ENCODE measurements at places on chromosomes 5 and 9.
A peak's percentile ranks its signal among the peaks of the same experiment; 100 is the strongest.

- DNase-seq: no peak
Measured at GRCh38 chr9:2686911-2687310, 30.4 kb upstream of the KCNV2 start.

DNA sequence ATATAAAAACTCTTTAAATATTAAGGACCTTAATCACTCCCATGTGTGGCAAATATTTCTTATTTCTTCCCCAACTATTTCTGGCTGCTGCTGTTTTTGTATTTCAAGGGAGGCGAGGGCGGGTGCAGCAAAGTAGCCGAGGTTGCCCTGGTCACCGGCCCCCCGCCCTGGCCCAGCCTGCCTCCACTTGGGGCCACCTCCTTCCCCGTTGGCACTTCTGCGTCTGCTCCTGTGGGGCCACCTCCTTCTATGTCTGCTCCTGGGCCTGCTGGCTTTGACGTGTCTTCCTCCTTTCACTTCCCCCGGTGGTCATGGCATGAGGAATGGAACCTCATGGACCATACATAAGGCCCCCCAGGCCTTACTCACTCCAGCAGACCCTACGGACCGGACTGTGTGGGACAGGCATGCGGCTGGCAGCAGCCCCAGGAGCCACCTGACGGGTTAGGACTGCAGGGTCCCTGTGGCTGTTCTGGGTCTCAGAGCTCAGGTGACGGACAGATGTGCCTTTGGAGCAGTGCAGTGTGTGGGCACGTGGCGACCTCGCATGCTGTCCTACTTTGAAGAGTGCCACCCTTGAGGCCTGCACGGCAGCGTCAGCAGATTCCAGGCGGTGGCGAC, 5.8 kb upstream of the ENTPD8 start:
- no peak for DNase-seq

GRCh38 chr9:12875191-12875590, 100.4 kb downstream of the LURAP1L start:
- no peak for DNase-seq

GRCh38 chr5:78447775-78448424, 87.5 kb downstream of the SCAMP1 start:
- DNase-seq: no peak

DNA sequence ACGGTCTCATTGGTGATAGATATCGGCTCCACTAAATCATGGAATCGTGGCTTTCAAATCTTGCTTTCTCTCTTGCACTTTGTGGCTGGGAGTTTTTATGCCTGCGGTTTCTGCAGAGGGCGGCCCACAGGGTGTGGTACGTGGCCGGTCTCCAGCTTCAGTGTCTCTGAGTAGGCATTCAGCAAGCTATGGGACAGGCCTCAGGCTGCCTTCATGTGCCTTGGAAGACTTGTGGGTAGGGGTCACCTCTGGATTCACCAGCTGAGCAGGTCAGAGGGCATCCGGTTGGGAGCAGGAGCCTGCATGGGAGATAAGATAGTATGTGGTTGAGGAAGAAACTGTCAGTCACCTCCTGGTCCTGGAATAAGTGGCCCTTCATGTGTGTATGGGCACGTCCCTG, 47.7 kb downstream of the AMBP start:
- no peak for DNase-seq

DNA sequence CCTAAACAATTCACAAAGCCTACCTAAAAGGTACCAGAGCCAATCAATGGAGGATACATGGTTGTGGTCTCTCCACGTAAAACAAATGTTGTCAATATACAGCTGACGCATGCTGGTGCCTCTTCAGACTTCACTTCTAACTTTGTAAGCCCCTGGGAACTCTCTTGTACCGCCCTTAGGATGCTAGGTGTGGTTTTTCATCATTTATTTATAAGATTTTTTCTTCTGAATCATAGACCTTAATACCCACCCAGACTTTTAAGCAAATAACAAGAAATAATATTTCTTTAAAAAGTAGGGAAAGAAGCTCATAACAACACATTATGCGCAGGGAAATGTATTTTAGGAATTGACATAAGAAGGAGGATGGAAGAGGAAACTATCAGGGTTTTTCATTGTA, 33.0 kb downstream of the SSBP2 start:
- no peak for DNase-seq

DNA sequence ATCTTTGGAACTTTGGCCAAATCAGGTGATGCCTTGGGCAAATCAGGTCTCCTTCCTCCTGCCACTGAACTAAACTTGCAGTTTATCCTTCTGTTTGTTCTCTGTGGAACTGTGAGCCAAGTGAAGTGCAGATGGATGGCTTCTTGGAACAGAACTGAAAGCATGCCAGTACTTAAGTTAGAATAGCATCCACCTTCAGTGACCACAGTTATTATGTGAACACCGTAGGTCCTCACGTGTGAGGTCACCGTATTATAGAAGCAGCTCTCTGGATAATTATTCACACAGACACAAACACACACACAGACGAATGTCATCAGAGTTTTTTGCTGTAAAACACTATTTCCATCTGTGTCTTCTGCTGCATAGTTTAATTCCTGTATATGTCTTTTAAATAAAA, 162.6 kb downstream of the EFNA5 start:
- no peak for DNase-seq

- peak; percentile 90 for DNase-seq
Measured at GRCh38 chr5:177607452-177608192, 7.7 kb downstream of the B4GALT7 start.

DNA sequence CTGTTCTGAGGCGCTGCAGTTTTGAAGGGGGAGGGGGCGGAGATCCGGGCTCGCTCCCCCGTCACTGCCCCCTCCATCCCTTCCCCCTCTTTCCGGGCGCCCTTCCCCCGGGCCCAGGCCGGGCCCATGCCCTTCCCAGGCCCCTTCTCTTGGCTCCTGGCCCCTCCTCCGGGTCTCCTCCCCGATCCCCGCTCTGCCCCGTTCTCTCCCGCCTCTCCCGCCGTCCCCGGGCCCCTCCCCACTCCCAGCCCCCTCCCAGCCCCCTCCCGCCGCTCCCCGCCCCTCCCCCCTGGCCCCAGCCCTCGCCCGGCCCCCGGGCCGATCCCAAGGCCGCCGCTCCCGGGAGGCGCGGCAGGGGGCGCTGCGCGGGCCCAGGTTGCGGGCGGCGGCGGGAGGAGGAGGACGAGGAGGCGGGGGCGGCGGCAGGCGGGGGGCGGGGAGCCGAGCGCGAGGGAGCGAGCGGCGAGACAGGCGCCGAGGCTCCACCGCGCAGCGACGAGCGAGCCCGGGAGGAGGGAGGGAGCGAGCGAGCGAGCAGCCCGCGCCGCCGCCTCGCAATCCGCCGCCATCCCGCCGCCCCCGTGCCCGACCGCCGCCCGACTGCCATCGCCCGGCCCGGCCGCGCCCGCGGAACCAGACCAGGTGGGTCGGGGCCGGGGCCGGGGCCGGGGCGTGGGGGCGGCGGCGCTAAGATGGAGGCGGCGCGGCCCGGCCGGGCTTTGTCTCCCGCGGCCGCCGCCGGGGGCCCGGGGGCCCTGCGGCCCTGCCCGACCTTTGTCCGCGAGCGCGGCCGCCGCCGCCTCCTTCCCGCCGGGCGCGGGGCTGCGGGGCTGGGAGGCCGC, at the start of gene PRRC2B:
Gene PRRC2B (plus strand): TSS at position 465 of the 842 bp plus-strand sequence. CDS start 36,059 bp downstream, outside the sequence.
- peak; percentile 95 for DNase-seq

GRCh38 chr5:33641744-33642505, 201.2 kb downstream of the TARS1 start:
- DNase-seq: no peak

- no peak for DNase-seq
Measured at GRCh38 chr5:143426437-143426991, 23.0 kb upstream of the NR3C1 start.

GRCh38 chr9:20880675-20881074, 150.8 kb downstream of the HACD4 start:
- no peak for DNase-seq

DNA sequence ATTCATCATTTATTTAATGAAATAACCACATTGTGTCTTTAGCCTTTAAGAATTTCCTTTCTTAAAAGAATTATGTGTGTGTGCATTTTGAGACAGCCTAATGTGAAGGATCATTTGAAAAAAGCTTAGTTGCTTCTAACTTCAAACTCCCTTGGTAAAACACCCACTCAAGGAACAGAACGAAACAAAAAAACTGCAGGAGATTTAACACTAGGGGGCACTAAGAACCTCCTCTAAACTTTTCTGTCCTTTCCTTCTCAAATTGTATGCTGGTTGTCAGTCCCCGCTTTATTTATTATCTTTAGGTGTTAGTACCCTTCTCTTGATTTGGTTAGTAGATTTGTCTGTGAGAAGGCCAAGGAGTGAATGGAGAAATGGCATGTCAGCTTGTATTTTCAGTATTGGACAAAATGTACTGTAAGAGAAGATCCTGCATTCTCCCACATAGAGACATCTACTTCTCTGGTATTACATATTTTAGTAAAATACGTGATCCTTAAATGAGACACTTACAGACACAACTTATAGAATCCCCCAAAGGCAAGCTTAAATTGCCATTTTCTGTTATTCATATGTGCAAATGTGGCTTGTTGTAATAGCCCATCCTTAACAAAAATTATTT, 229.7 kb downstream of the MRPS30 start:
- no peak for DNase-seq

- DNase-seq: no peak
Measured at GRCh38 chr5:13325765-13326164, 618.7 kb downstream of the DNAH5 start.

- no peak for DNase-seq
Measured at GRCh38 chr5:43051684-43052083, 11.6 kb upstream of the ANXA2R start.

DNA sequence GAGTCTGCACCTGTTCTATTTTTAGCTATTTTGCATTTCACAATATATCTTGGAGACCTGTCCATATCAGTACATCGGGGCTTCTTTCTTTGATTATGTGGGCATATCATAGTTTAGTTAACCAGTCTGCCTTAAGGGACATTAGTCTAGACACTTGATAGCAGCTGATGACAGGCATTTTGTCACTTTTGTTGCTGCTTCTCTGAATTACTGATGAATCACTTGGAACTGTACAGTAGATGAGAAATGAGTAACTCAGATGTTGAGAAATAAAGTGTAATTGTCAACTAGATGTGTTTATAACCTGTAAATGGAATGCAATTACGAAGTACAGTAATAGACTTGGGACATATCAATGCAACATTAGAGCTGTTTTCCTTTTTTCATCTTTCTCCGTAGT, 7.1 kb downstream of the ZFP2 start:
- no peak for DNase-seq

- no peak for DNase-seq
Measured at GRCh38 chr5:38187532-38187931, 70.8 kb upstream of the EGFLAM start.

DNA sequence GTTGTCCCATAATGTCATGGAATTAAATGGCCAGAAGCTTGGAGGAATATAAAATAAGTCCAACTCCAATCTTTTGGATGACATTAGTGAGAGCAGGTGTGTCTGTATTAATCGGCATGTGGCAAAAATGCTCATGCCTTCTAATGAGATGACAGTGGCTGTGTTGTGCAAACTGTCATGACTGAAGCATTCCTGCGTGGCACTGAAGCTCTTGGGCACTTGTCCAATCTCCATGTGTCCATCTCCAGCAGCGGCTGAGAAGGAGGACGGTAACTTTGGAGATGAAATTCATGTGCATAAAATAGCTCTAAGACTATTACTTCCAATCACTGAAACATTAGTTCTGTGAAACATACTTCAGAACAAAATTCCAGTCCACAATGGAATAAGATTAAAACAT, 697.5 kb upstream of the GRAMD2B start:
- DNase-seq: no peak

DNA sequence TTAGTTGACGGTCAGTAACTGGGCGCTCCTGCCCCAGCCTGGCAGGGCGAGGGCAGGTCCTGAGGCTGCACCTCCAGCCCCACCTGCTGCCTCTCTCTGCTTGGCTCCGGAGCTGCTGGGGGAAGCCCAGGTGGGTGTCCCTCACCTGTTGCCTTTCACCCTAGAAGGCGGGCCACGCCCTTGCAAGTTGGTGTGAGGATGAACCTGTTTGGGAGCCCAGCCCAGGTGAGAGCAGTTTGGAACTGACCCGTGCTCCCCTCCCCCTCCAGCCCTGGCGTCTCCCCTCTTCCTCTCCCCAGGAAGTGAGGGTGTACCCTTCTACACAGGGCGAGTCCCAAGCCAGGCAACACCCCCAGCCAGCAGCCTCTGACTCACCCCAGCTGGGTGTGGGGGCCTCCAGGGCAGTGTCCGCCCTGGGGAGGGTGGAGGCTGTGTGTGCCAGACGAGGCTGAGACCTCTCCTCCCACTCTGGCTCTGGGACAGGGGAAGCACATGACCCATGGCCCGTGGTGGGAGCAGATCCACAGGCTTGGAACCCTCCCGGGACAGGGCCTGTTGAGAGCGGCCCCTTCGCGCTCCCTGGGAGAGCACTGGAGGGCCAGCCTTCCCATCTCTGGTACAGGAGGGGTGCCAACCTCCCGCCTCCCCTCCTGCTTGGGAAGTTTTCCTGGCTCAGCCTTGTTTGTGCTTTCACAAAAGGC, 10.4 kb downstream of the LRRC8A start:
- DNase-seq: no peak

DNA sequence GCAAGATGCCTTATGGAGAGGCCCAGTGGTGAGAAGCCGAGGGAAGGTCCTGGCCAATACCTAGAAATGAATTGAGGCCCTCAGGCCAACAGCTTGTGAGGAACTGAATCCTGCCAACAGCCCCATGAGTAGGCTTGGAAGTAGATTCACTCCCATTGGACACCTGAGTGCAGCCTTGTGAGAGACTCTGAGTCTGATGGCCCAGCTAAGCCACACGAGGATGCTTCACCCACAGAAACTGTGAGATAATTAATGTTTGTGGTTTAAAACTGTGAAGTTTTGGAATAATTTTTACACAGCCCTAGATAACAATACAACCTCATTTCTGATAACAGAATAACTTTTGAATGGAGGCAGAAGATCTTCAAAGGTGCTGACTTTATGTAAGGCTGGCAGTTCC, 65.9 kb upstream of the DAP start:
- DNase-seq: no peak

- no peak for DNase-seq
Measured at GRCh38 chr5:8606231-8606630, 737.3 kb downstream of the MTRR start.

- DNase-seq: no peak
Measured at GRCh38 chr5:130295235-130295634, 391.0 kb downstream of the CHSY3 start.

GRCh38 chr9:15509931-15510788, 610 bp downstream of the PSIP1 start:
- peak; percentile 73 for DNase-seq

DNA sequence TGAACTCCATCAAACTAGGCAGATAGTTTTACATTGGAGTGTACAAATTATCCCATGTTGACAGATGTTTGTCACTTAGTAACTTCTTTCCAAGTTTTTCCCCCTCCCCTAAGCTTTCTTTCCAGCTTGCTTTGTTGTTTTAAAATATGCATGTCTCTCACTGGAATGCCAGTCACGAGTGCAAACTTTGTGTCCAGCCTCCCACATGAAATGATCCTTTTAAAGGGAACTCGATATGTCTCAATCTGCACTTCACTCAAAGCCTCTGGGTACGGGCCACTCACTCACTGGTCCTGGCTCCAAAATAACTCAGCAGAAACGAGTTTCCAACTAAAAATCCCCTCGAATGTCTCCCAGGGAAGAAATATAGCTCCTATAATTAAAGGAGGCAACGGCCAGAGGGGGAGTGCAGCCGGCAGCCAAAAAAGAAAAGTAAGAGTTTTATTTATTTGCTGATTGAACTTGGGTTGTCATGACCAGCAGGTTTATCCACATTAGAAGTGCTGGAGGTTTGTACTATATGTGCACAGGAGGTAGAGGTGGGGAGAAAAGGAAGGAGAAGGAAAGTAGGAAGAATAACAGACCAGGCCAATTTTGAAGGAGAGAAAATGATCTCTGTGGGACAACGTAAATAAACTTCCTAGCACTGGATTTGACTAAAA, 17.5 kb downstream of the NR2F1 start:
- no peak for DNase-seq

All from ecto neural progenitor cell (in vitro differentiated cells).